ENCODE measurements at places on chromosomes 12 and 14.

GRCh38 chr12:128863957-128864356 lies 10.7 kb downstream of the GLT1D1 start:
- DNase-seq = no peak

DNA sequence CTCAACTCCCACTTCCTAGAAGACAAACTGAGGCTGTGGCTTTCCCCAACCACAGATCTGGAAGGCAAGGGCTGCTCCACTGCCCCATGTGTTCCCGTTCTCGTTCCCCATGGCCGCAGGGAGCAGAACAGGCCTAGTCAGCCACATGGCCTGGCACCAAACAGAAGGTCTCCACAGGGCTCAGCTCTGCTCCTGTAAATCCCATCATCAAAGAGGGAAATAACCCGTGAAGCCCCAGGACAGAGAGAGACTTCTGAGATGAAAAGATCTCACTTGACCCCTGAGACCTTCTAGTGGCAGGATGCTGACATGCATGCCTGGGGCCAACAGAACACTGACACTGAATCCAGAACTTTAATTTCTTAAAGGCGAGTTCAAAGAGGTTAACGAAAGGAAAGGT lies 68.9 kb downstream of the BCL11B start:
- DNase-seq = no peak

- DNase-seq = no peak
These were observed 58.0 kb downstream of the EEA1 start for GRCh38 chr12:92871116-92871515.

- DNase-seq = no peak
These were observed 73.3 kb downstream of the MOK start for GRCh38 chr14:102231476-102232347.

- no peak for DNase-seq
These were observed 8.7 kb upstream of the GPR19 start for GRCh38 chr12:12704593-12705230.

DNA sequence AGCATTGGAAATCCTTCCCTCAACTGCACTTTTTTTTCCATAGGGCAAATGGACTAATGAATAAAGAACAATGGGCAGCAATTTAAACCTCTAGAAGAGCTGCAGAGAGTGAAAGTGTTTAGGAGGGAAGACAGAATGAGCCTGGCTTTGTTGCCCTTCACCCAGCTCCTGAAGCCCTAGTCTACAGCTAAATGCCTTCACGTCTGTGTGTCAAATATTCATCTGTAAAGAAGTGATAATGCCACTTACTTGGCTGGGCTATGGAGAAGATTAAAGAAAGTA lies 45.6 kb downstream of the FLRT2 start:
- DNase-seq = no peak

All from kidney (tissue), 22 donors.